ENCODE measurements at places on chromosomes 3 and 15. TPM values are rescaled to one million over a fixed set of nuclear protein-coding genes. Genes with fewer than 3 reads are reported as not detected.

The IL12A gene
- total RNA-seq: 2.8 TPM

DNA sequence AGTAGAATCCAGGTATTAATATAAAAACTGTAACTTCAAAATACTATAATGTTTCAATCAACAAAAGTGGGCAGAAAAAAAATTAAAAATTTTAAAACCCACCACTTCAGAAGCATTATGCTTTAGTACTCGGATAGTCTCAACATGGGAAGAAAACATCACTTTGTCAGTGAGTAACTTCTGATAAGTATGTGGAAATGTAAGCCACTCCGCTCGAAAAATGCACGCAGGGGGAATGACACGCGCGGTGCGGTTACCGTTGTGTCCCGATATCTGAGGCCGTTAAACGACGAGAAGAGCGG lies 656 bp downstream of the NGLY1 start:
- no peak for DNase-seq

DNA sequence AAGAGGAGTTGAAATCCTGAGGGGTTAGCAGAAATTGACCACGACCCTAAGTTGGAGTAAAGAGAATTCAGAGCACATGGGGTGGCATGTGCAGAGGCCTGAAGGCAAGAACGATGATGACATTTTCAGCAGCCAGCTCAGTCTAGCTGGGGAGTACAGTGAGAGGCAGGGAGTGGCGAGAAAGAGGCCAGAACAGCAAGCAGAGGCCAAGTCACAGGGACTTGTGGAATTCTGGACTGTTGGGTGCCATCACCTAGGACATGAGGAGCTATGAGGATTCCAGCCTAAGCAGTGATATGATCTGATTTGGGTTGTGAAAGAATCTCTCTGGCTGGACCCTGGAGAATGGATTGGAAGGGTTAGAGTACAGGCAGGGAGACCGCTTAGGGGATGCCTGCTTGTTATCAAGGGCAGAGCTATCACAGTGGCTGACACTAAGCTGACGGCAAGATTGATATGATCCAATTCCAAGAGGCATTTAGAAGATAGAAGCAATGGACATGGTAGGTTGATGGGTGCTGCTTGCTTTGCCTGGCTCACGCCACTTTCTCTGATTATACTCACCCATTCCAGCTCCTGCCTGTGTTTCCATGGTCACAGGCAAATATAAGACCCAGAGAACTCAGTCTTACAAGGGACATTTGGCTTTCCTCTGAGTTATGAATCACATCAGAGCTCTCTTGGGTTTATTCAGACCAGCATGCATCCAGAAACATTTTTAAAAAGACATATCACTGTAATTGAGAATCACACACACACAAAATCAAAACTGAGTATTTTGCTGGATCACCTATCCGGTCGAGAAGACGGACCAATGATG lies 66.4 kb downstream of the LRTM1 start:
- no peak for DNase-seq

DNA sequence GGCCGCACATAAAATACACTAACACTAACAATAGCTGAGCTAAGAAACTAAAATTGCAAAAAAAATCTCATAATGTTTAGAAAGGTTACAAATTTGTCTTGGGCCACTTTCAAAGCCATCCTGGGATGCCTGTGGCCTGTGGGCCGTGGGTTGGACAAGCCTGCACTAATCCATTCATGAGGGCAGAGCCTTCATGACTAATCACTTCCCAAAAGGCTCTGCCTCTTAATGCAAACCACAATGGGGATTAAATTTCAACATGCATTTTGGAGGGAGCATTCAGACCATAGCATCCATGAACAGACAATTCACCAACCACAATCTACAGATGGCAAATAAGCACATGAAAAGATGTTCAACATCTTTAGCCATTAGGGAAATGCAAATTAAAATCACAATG lies 128.2 kb downstream of the SUCLG2 start:
- DNase-seq: no peak

DNA sequence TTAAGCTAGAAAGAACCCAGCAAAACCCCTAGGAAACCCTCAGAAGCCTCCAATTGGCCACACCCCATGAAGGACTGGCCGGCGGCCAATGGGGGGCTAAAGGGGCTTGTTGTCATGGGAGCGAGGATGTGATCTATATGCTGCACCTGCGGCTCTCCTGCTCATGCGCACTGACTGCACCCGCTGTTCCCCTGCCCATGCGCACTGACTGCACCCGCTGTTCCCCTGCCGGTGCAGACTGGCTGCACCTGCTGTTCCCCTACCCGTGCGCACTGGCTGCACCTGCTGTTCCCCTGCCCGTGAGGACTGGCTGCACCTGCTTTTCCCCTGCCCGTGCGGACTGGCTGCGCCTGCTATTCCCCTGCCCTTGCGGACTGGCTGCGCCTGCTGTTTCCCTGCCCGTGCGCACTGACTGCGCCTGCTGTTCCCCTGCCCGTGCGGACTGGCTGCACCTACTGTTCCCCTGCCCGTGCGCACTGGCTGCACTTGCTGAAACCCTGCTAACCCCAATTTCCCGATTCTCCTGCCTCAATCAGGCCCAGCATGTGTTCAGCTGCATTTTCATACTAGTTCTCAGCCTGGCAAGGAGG lies 16.8 kb upstream of the MCCC1 start:
- DNase-seq: no peak

The POC1A gene
- total RNA-seq: 34.0 TPM

The PRTG gene
- total RNA-seq: not detected

DNA sequence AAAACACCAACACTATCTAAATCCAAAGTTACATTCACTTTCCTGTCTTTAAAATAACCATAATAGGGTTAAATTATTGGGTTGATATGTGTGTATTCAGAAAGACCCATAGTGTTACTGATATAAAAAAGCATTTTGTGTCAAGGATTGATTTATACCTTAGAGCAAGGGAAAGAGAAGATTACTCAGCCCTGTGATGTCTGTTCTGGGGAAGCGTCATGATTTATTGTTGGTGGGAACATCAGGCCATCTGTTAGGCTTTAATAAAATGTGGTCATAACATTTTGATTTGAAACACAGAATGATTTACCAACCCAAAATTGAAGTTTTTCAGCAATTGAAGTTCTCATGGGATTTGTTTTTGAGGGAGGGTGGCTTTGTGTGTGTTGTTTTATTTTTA lies 33.2 kb downstream of the SIDT1 start:
- no peak for DNase-seq

Measured in HCT116 (cell line).